ENCODE measurements at places on chromosomes 5 and 9.

- DNase-seq = no peak
These were observed 156.4 kb downstream of the CWC27 start for GRCh38 chr5:64925123-64925522.

DNA sequence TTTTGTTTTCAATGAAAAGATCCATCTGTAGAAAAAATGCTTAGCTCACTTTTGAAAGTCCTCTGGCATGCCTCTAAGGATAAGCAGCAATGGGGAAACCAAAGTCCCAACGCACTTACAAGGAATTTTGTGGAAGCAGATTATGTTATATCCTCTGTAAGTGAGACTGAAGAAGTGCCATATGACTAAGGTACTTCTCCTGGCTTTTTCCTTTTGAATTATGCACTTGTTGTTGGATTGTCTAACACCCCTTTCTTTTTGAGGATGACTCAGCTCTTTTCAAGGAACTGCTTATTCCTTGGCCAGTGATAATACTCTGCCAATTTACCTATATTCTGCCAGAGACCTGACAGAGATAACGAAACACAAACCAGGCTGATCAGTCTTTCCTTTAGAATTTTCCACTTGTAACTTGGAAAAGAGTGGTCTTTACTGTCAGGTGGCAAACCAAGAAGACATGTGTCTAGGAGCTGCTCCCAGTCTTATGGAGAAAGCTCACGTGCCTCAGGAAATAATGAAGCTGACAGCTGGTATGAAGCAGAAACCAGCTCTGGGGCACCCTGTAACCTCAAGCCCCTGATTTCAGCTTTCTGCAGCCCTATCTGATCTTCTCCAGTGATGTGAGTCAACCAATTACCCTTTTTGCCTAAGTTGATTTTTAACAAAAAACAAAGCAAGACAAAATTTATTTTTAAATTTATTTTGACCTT lies 290.8 kb upstream of the FBXL7 start:
- no peak for DNase-seq

- DNase-seq = no peak
These were observed 12.3 kb downstream of the MED10 start for GRCh38 chr5:6365977-6366590.

GRCh38 chr5:71905834-71906711 lies 187.0 kb downstream of the CARTPT start:
- DNase-seq = peak; percentile 68

- peak; percentile 81 for DNase-seq
These were observed at the start of gene PCDHAC2 for GRCh38 chr5:140966293-140967225. Gene PCDHAC2 (plus strand): TSS chr5:140966476. CDS start chr5:140966767, 291 bp downstream.

GRCh38 chr9:125425170-125425897 lies 163.7 kb downstream of the GAPVD1 start:
- no peak for DNase-seq

DNA sequence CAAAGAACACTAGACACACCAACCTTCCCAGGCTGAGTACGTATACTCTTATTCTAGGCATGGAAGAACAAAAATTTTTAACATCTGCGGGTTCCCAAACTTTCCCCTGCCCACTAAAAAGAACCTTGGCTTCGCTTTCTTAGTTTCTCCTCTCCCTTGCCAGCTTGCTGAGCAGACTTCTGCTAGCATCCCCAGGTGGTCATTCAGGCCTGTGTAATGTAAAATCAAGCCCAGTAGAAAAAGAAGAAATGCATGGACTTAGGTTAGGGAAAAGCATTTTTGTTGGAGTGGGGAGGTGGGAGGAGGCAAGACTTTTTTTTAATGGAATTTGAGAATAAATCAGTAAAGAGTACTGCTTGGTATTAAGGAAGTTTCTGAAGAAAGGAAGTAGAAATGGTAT lies 331.0 kb upstream of the TLE4 start:
- DNase-seq = no peak

GRCh38 chr5:31124651-31125305 lies 68.7 kb upstream of the CDH6 start:
- DNase-seq = no peak

DNA sequence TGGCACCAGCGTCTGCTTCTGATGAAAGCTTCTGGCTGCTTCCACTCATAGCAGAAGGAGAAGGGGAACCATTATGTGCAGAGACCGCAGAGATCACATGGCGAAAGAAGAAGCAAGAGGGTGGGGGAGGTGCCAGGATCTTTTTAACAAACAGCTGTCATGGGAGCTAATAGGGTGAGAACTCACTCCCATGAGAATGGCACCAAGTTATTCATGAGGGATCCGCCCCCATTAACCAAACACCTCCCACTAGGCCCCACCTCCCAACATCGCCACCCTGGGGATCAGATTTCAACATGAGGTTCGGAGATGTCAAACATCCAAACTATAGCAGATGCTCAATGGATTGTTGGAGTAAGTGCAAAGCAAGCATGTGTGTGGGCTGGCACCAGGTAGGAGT lies 125.8 kb upstream of the SLIT3 start:
- no peak for DNase-seq

DNA sequence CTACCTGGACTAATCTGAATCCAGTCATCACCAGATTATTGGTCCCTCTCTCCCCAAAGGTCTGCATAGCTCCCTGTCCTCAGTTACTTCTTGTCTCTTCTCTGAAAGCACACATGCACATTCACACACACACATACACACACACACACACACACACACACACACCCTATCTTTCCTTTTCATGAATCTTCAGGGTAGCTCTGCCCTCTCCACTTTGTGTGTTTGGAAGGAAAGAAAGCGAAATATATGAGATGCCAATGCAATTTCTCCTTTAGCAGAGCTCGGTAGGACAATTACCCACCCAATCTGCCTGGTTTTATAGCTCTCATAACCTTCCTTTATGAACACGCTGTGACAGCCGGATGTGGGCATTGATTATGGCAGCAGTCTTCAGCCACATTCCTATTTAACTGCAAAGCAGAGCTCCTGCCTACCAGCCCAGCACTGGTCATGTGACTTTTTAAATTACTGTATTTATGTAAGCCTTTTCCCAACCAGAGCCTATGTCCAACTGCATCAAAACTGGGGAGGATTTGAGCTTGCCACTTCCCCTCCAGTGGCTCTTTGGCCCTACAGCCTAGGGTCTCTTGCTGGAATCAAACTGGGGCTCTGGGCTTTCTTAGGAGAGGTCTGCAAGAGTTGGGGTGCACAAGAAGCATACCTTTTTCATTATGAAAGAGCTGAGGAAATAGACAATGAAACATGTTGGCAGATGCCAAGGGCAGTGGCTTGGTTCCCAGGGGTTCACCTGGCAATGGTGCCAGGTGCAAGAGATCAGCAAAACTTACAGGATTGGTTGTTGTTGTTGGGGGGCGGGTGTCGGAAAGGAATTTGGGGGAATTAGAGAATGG lies 20.8 kb upstream of the MATR3 start:
- DNase-seq = no peak
